DMS53 (cell line): ENCODE measurements at places on chromosomes 12 and 14.

GRCh38 chr12:17928708-17929366 lies 161.2 kb downstream of the RERGL start:
- peak; percentile 92 for DNase-seq

DNA sequence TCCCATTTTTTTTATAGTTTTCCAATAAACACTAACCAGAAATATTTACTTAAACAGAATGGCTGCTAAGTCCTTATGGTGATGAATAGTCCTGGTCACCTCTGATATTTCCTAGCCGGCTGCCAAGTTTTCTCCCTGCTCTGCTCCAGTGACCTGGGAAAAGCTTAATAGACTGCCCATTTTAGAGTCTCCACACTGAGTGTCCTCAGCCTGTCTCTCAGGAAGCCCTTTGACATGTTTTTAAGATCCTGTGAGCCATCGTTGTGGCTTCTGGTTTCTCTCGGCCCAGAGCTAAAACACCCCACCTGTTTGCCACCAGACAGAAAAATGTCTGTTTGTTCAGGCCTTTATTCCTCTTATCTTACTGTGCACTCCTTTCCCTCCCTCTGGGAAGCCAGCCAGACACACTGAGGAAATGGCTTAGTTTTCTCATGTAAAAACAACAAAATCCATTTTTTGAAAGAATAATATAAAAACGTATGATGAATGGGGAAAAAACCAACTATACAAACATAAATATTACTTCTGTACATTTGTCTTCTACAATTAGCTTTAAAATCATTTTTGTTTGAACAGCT lies 25.4 kb upstream of the ALDH2 start:
- peak; percentile 71 for DNase-seq

GRCh38 chr12:115857160-115857920 lies 420.2 kb downstream of the MED13L start:
- peak; percentile 32 for DNase-seq

GRCh38 chr14:52272375-52272774 lies 4.9 kb downstream of the PTGDR start:
- peak; percentile 61 for DNase-seq

DNA sequence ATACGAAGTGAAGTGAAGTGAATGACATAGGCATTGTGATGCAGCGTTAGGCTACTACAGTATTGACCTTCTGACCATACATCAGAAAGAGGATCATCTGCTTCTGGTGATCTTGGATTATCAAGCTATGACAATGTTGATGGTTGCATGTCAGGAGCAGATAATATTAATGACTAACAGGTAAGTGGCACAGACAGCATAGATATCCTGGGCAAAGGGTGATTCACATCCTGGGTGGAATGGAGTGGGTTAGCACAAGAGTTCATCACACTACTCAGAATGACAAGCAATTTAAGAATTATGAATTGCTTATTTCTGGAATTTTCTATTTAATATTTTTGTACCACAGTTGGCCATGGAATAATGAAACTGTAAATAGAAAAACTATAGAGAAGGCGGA lies 397.9 kb upstream of the ATP2B1 start:
- DNase-seq = peak; percentile 12

- no peak for DNase-seq
These were observed 19.3 kb downstream of the CPM start for GRCh38 chr12:68913682-68914081.

GRCh38 chr12:28033538-28033915 lies 61.0 kb upstream of the PTHLH start:
- DNase-seq = peak; percentile 30

DNA sequence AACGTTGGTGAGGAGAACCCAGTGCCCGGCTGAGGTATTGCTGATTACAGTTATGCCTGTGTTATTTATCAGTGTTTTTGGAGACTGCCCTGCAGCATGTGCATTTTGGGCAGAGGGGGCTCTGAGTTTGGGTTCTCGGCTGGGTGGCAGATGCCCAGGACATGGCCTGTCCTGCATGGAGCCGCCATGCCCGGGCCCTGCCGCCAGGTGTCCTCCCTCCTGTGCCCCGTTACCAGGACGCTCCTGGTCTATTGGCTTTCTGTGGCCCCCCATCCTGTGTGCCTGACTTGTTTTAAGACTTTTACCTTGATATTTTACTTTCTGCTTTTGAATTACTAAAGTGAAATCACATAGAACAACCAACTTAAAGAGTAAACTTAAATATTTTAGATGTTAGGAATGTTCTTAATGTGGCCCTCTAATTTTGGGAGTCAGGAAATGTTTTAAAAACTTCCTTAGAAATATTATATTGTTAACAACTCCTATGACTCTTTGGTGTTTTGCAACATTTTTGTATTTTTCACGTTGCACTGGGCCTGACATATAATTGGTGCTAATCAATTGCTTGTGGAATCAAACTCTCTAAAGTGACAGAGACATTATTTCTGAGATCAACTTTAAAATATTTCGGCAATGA lies 51.8 kb downstream of the PRIMA1 start:
- DNase-seq = no peak

GRCh38 chr12:123038966-123039365 lies 58.5 kb downstream of the ARL6IP4 start:
- DNase-seq = no peak

GRCh38 chr12:122875590-122876220 lies 20.2 kb downstream of the VPS37B start:
- DNase-seq = no peak

GRCh38 chr12:125175576-125175975 lies 110.3 kb downstream of the AACS start:
- DNase-seq = no peak

- DNase-seq = peak; percentile 12
These were observed 105.8 kb upstream of the ATXN7L3B start for GRCh38 chr12:74431801-74432200.

GRCh38 chr12:49868449-49868848 lies 25.5 kb upstream of the BCDIN3D start:
- DNase-seq = no peak

DNA sequence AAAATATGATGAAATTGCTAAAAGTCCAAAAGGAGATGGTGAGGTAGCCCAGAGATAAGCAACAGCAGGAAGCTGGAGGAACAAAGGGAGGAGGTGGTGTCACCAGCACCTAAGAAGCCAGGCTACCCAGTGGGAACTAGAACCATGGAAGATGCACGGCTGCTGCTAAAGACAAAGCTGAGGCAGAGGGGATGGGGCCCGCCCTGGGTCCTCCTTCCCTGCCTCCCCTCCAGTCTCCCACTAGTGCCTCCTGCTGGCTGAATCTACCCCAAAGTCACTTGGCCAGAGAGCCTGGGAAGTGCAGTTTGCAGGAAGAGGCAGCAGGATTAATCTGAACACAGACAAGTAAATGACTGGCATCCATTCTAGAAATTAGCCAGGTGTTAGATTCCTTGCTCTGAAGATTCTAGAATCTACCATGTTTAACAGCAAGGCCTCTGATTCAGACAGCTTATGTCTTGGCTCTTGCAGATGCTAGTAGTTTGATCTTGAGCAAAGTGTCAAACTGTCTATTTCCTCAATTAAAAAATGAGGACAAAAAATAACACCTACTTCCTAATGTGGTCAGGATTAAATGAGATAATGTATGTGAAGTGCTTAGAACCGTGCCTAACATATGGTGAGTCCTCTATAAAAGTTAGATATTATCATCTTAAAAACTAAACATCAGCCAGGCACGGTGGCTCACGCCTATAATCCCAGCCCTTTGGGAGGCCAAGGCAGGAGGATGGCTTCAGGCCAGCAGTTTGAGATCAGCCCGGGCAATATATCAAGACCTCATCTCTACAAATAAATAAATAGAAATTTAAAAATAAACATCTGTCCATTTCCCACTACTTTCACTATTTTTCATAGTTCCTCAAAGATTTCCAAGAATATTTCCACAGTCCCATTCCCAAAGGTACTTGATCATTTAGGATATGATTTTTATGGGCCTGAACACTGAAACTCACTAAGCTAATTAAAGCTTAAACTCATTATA lies 5.8 kb upstream of the LRP10 start:
- no peak for DNase-seq

DNA sequence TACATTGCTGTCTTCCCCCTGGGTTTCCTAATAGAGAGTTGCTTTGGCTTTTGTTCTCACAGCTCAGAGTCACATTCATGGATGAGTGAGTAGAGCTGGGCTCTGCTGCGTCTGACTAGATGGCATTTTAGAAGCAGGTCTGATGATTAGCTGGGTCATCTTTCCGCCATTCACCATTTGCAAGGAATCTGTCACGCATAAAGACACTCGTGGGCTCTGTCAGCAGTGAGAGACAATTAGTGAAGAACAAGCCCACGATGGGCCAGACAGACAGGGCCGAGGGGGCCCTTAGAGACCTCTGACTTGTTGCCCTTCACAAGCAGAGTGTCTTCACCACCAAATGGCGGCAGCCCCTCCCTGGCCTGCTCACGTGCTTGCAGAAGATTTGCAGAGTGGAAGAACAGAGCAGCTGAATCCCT lies 175.0 kb downstream of the CRADD start:
- DNase-seq = no peak

- no peak for DNase-seq
These were observed 16.1 kb downstream of the ARF6 start for GRCh38 chr14:49909016-49909415.

- peak; percentile 91 for DNase-seq
These were observed at the start of gene C12orf75 for GRCh38 chr12:105330283-105330930. Gene C12orf75 (plus strand): TSS chr12:105330691. CDS start chr12:105330892, 201 bp downstream.

DNA sequence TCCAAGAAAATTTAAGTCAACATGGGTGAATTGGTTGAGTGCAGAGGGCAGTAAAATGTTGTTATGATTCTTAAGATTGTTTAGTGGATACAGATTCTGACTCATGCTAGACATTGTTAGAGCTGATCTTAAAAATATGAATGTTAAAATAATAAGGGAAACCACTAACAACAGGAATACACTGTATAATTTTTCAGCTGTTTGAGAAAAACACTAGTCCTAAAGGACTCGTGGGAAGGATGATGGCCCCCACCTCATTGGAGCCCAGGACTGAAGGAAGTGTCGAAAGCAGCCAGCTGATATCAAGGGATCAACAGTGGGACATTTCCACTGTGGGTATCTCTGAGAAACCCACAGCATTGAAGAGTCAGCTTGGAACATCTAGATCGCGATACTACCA lies 82.9 kb upstream of the SCAF11 start:
- DNase-seq = no peak

DNA sequence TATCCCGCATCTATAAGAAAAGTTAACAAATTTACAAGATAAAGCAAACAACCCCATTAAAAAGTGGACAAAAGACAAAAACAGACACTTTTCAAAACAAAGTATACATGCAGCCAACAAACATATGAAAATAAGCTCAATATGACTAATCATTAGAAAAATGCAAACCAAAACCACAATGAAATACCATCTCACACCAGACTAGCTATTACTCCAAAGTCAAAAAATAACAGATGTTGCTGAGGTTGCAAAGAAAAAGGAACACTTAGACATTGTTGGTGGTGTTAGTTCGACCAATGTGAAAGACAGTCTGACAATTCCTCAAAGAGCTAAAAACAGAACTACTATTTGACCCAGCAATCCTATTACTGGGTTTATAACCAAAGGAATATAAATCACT lies 968.6 kb upstream of the USP15 start:
- DNase-seq = no peak

- no peak for DNase-seq
These were observed 2.7 kb downstream of the ASPG start for GRCh38 chr14:104087981-104088850.

DNA sequence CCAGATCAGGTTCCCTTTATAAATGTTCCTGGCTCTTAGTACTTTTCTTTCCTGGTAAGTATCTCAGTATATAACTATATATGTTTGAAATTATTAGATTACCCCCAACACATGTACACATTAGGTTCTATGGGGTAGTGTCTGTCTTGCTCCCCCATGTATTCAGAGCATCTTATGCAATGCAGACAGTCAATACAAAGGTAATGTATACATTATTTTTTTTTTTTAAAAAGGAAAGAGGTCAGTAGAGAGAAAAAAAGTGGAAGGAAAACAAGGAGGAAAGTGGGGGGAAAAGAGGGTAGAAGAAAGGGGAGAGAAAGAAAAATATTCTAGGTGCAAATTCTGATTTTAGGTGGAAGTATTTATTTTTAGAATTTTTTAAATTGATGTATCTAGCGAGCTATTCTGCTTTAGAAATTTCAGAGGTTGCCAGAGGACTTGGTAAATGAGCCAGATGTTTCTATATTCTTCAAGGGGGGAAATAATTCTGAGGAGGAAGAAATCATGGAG lies 157.9 kb downstream of the STXBP6 start:
- no peak for DNase-seq

GRCh38 chr12:96241846-96242256 lies 47.7 kb downstream of the ELK3 start:
- peak; percentile 24 for DNase-seq
